ENCODE measurements at places on chromosomes 7 and 10.

DNA sequence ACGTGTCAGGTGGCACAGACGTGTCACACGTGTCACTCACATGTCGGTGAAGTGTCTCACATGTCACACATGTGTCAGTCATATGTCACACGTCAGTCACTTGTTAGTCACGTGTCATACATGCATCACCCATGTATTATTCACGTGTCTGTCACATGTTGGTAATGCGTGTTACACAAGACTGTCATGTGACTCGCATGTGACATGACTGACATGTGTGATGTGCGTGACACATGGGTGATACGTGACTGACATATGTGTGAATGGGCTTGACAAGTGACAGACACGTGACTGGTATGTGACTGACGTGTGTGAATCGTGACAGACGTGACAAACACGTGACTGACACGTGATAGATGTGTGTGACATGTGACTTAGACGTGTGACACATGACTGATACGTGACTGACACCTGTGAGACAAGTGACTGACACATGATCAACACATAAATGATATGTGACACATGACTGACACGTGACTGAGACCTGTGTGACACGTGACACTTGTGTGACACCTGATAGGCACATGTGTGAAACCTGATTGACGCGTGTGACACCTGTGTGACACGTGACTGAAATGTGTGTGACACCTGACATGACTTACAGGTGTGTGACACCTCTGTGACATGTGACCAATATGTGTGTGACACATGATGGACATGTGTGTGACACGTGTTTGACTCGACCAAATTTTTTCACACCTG, 56.1 kb downstream of the ZNF92 start:
- no peak overlapping the region for H3K27ac ChIP-seq
- H3K36me3 ChIP-seq, result no peaks in the 10 kb centered on the region
- no peak overlapping the region for H3K4me3 ChIP-seq
- H3K27me3 ChIP-seq, result no peaks in the 10 kb centered on the region
- H3K4me1 ChIP-seq, result no peaks in the 10 kb centered on the region

GRCh38 chr7:100210805-100211204, 8.9 kb upstream of the PVRIG start:
- H3K27ac ChIP-seq, result peak overlapping the region; percentile 70
- DNase-seq, result no peak
- H3K36me3 ChIP-seq, result no peaks in the 10 kb centered on the region
- peak overlapping the region; percentile 17 for H3K4me3 ChIP-seq

- no peaks in the 10 kb centered on the region for H3K36me3 ChIP-seq
- H3K27me3 ChIP-seq, result no peaks in the 10 kb centered on the region
- no peak overlapping the region for H3K27ac ChIP-seq
- no peaks in the 10 kb centered on the region for H3K4me1 ChIP-seq
Observed at GRCh38 chr7:63117-63480, 129.3 kb upstream of the FAM20C start.

DNA sequence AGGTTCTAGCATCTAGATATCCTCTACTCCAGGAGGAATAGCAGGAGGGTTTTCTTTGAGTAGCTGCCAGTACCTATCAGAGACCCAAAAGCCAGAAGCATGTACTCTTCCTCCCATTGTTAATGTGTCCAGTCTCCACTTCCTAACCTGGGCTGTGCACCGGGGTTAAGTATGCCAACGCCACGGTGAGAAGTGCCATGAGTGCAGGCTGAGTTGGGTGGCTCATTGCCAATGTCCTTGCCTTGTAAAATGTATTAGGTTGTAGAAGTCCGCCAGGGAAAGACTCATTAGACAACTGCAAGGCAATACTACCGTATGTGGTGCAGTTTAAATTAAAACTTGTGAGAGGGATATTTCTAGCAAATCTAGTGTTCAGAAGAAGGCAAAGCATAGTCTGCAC, 55.0 kb upstream of the PRR15 start:
- no peak overlapping the region for H3K4me3 ChIP-seq
- H3K27me3 ChIP-seq, result no peaks in the 10 kb centered on the region
- no peak overlapping the region for H3K27ac ChIP-seq
- H3K36me3 ChIP-seq, result no peaks in the 10 kb centered on the region

DNA sequence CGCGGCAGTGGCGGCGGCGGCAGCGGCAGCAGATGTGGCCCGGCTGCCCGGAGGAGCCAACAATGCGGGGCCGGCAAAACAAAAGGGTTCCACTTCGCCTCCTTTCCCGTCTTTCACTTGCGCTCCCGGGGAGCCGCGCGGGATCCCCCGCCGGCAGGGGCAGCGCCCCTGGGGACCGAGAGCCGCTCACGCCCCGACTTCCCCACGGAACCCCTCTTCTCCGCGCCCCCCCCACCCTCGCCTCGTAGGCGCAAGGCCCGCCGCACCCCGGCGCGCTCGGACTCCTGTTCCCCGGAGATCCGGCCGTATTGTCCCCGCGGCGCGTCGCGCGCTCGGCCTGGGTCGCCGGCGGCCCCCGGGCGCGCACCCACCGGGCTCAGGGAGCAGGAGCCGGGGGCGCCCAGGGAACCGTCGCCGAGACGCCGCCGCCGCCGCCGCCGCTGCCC, 854 bp downstream of the CTBP2 start:
- H3K27ac ChIP-seq, result no peak overlapping the region
- H3K4me3 ChIP-seq, result no peak overlapping the region
- no peaks in the 10 kb centered on the region for H3K4me1 ChIP-seq
- H3K36me3 ChIP-seq, result no peaks in the 10 kb centered on the region
- peaks cover 4% of the 10 kb centered on the region for H3K27me3 ChIP-seq
- DNase-seq, result no peak
